Mucosa of descending colon (tissue), 3 donors: ENCODE measurements at places on chromosomes 16 and 17. TPM values are rescaled to one million over a fixed set of nuclear protein-coding genes. Genes with fewer than 3 reads are reported as not detected.

DNA sequence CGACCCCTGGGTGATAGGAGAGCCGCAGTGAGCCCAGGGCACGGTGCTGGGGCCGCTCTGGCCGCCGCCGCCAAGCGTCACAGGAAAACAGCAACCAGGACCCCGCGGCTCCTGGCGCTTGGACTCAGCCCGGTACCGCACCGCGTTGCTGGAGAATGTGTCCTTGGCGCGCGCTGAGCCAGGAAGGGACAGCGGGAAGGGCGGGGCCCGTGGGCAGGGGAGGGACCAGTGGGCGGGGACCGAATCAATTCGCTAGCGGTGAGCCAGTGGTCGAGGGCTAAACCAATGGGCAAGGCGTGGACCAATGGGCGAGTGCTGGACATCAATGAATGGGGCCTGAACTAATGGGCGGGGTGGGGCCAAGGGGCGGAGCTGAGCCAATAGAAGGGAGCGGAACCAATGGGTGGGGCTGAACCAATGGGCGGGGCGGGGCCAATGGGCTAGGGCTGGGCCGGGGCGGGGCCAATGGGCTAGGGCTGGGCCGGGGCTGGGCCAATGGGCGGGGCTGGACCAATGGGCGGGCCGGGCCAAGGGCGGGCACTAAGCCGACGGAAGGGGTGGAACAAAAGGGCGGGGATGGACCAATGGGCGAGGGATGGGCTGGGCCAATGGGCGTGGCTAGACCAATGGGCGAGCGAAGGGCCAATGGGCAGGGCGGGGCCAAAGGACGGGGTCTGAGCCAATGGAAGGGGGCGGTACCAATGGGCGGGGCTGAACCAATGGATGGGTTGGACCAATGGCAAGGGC, 6.3 kb upstream of the FLYWCH1 start:
- peak; percentile 99 for DNase-seq

DNA sequence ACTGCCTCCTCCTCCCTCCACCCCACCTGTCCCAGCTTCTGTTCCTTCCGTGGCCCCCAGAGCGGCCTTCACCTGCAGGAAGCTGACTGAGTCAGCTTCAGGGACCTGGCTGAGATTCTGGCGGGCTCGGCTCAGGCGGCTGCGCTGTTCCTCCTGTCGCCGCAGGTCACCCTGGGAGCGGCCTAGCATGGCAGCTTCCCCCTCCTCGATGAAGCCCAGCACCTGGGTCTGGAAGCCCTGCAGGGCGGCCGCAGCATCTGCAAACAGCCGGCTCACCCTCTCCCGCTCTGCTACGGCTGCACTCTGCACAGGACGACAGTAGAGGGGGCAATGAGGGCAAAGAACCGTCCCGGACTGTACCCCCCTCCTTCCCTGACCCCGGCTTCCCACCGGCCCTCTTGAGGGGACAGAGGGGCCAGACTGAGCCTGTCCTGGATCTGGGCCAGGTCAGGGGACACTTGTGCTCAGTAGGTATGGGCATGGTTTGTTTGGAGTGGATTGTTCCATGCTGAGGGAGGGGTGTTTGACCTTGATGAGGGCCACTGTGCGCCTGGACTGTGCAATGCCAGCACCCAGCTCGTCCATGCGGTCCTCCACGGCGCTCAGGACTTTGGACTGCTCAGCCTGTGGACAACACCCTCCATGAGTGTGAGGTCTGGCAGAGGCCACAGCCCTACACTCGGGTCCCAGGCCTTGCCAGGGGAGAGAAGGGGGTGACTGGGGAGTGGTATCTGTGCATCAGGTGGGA, 2.0 kb downstream of the TRIM47 start:
- peak; percentile 81 for DNase-seq

DNA sequence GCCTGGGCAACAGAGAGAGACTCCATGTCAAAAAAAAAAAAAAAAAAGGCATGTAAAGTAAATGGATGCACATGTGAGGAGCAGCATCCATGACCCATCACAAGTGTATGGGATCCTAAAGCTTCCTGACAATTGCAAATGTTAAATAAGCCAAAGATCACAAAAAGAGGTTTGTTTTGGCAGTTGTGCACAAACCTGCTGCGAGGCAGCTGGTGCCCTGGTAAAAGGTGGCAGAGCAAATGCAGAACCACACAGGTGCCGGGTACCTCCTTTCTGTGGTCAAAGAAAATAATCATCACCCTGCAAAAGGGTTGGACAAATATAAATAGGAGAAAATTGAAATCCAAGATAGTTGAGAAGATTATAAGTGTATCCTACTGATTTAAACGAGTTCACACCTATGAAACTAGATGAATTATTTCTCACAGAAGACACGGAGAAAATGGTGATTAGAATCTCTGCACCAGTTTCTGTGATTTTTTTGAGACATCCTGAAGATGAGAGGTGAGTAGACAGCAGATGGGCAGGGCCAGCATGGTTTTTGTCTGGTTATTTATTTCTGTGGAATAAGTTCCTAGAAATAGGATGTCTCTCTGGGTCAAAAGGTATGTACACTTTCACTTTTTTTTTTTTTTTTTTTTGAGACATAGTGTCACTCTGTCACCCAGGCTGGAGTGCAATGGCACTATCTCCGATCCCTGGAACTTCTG, 291.3 kb downstream of the CDH13 start:
- DNase-seq = no peak

KRT25 gene
- not detected for total RNA-seq

SLC38A8 gene
- total RNA-seq = not detected

DNA sequence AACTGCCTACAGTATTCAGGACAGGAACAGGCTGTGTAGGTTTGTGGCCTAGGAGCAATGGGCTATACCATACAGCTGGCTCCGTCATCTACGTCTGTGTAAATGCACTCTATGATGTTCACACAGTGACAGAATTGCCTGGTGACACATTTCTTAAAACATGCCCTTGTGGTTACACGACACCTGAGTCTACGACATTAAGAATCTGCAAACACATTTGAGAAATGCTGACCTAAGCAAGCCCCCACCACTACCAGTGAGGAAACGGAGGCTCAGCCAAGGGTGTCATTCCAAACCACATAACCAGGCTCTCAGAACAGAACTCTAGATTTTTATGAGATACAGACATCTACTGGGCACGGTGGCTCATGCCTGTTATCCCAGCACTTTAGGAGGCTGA, 23.5 kb downstream of the USP36 start:
- no peak for DNase-seq

RHBDL3 gene
- 1.3 TPM for total RNA-seq

DNA sequence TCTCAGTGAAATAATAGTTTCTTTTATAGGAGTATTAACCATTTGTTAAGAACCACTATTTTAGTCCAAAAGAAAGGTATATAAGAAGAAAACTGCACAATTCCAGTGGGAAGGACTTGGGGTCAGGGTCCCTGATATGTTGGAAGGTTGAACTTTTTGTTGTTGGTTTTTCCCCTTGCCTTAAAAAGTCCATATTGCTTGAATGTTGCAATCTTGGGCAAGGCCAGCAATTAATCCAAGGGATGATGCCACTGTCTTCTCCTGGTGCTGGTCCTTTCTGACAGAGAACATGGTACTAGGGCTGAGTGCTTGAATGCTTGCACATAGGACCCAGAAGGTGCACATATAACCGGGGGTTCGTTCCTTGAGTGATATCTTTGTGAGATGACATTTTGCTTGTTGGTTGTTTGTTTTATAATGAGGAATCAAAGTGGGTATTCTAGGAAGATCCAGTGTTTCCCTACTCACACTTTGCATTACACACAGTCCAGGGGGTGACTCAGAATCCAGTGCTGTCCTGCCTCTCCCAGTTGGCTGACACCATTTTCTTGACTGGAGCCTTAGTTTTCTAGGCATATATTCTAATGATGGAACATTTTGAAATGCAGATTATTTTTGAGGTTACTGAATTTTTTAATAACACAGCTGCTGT, 54.9 kb downstream of the SIAH1 start:
- DNase-seq = no peak

- DNase-seq = no peak
These were observed 13.7 kb upstream of the CDC42EP4 start for GRCh38 chr17:73325527-73325842.

MYH8 gene
- not detected for total RNA-seq

GRCh38 chr17:8728971-8729370, 15.7 kb downstream of the CCDC42 start:
- no peak for DNase-seq

DNA sequence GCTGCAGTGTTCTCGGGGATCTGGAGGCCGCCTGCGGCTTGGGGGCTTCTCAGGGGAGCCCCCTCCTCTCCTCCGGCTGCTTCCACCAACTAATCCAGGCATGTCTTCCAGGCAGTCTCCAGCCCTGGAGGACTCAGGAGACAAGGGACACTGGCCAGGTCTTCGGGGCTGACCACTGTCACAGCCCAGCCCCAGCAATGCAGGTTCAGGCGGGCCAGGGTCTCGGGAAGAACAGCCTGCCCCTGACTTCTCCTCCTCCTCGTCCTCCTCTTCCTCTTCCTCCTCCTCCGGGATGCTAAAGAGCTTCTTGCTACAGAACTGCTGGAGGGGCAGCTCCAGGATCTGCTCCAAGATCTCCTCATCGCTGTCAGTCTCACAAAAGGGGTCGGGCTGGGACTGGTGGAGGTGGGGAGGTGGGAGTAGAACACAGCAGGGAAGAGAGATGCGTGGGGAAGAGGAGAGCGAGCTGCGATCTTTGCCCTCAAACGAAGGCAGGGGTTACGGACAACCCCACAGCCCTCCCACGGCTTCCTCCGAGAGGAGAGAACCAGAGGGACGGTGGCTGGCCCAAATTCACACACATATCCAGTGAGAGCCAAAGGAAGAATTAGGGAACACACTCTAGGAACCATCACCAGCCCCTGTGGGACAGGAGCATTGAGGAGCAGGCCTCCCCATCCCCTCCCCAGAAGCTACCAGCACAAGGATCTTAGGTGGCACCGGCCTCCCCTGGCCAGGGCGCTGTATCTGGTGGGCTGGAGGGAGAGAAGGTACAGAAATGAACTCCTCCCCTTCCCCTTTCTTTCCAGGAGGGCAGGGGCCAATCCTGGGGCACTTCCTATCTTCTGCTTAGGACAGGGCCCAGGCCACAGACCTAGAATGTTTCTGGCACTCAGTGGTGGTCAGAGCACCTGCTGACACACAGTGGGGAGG, 19.3 kb downstream of the TSPOAP1 start:
- no peak for DNase-seq

GRCh38 chr16:86513471-86514277, 3.3 kb downstream of the FOXF1 start:
- DNase-seq = no peak

- no peak for DNase-seq
These were observed 146.8 kb downstream of the CLEC16A start for GRCh38 chr16:11091021-11091785.

- DNase-seq = peak; percentile 71
These were observed 474 bp downstream of the CLN3 start for GRCh38 chr16:28491230-28491969.

CCL17 gene
- total RNA-seq = not detected

DNA sequence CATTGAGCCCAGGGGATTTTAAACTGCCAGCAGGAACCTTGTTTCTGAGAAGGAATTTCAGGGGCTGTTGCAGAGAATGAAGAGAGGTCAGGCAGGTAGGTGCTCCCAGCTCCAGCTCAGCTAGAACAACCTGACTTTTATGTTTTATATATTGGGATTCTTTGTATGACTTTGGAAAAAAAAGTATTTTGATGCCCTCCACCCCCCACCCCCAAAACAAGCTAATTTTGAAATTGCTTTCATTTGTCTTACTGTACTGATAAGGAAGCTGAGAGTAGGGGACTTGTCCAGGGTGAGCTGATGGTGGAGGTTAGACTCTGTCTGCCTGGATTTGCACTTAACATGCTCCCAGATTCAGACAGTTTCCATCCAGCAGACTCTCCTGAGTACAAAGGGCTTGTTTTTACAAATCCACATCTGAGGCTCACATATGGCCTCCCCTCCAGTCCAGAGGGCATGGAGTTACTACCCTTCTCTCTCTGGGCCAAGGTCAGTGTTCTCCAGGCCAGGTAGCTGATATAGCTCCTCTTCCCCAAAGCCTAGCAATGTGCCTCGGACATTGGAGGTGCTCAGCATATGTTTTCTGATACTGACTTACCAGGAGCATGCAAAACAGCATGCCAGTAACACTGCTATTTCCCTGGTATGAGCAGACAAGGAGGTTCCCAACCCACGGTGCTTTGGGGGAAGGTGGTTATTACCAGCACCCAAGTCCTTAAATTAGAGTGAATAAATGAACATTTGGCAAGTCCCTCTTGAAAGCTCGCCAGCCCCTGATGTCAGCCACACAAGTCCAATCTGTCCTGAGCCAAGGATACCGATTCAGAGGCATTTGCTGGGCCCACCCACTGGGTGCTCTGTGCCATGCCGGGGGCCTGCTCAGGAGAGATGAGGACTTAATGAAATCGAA, 11.3 kb downstream of the STX1B start:
- DNase-seq = no peak

GRCh38 chr16:89155184-89155679, 16.3 kb upstream of the CDH15 start:
- peak; percentile 48 for DNase-seq

RAI1 gene
- 12.9 TPM for total RNA-seq

- DNase-seq = no peak
These were observed 21.7 kb downstream of the COTL1 start for GRCh38 chr16:84596161-84596560.

GRCh38 chr16:31079342-31079944, 5.2 kb downstream of the ZNF646 start:
- DNase-seq = no peak
